ENCODE measurements at places on chromosomes 4 and X. TPM values are rescaled to one million over a fixed set of nuclear protein-coding genes. Genes with fewer than 3 reads are reported as not detected.

The GABRE gene
- 0.11 TPM for total RNA-seq

- DNase-seq = no peak
Measured at GRCh38 chr4:142098900-142099545, 462.6 kb downstream of the IL15 start.

DNA sequence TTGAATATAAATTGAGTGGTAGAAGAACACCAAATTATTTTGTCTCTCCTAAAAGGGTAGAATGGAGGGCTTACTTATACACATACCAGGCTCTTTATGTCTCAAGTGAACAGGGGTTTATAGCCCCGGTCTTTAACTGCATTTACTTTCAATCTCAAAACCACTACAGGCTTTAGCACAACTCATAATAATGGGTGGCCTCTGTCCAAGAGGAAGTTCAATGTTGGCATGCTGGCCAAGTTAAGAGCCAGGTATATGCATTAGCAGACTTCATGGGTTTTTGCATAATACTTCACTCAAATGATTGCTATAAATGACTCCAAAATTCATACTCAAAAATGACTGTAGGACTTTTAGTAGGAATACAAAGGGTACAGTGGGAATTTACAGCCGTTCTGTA, 118.5 kb upstream of the OTUD4 start:
- DNase-seq = peak; percentile 26

DNA sequence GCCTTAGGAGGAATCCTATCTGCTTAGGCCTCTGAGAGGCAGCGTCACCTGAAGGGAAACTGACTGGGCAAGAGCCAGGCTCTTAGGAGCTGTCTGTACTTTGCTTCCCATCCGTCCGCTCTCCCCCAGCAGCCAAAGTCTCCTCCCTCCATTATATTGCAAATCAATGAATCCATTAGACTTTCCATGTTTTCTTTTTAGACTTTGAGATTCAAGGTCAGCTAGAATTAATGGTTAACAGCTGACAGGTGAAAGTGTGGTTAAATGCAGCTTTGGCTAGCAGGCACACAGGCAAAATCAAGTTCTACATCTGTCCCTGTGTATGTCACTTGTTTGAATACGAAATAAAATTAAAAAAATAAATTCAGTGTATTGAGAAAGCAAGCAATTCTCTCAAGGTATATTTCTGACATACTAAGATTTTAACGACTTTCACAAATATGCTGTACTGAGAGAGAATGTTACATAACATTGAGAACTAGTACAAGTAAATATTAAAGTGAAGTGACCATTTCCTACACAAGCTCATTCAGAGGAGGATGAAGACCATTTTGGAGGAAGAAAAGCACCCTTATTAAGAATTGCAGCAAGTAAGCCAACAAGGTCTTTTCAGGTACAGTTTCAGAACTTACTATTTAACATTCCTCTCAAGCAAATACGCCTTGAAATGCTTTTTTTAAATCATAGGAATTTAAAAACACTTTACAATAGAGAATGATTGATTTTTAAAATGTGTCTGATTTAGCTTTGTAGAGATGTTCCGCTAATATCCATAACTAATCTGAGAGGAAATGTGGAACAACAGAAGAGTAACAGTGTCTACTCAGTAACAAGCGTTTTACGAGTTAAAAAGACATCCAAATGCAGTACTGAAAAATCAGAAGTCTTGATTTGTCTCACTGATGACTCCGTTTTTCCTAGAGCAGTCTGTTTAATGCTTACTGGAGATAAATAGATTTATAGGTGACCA, at the start of gene F11:
F11 (plus strand) TSS at position 507 of the 970 bp plus-strand sequence. CDS start 948 bp downstream, outside the sequence.
- DNase-seq = no peak

DNA sequence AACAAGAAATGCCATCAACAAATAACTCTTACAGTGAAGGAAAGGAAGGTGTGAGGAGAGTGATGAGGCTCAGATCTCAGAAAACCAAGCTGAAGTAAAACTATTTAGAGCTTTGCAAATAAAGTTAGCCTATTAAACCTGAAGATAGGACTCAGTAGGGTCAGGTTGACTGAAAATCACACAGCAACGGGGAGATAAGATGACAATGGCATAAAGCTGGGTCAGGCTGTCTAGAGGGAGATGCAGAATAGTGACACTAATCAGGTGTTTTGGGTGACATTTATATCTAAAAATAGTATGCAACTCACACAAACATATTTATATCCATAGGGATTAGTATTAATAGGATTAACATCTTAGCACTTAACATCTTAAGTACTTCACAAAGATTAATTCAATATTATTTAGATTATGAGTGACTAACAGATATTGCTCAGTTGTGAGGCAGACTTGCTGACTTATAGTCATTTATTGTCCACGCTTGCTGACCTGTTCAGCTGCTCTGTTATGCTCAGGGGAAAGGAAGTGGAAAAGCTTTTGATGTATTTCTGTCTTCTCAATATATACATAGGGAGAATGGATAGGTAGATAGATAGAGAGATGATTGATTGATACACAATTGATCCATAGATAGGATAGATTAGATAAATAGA, 130.7 kb upstream of the GUCY1A1 start:
- no peak for DNase-seq

GRCh38 chrX:8179656-8180055, 8.6 kb upstream of the VCX2 start:
- DNase-seq = no peak

DNA sequence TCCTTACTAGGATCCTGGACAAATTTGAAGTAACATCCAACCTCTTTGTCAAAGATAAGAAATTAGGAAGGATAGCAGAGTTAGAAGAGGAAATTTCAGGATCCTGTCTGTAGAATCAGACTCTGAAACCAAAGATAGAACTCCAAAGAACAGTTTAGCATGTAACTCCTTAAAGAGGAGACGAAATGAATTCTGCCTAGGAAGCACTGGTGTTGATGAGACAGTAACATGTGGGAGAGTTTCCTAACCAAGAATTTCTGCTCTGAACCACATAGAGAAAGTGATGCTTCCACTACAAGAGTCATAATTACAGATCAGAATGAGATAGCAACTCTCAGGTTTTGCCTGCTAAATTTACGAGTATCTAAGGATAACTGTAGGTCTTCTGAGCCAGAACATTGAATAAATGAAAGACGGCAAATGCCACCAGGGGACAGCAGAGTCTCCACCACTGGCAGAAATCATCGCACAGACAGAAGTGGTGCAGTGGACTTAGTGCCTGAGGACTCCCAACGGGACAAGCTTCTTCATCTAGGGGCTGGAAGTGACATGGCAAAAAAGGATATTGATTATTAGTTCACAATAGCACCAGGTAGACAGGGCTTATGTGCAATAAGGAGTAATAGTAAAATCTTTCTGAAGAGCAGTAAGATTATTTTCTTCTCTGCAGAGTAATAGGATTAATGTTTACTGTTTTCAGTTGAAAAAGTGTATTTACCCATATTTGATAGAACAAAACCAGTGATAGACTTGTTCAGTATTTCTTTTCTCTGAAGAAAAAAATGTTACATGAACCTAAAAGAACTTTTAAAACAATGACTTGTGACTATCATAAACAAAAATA, 6.7 kb upstream of the PPID start:
- peak; percentile 44 for DNase-seq

The KLHL2 gene
- 18.9 TPM for total RNA-seq

The NKX6-1 gene
- not detected for total RNA-seq

GRCh38 chr4:7632971-7633370, 198.2 kb upstream of the PSAPL1 start:
- DNase-seq = no peak

The JAKMIP1 gene
- total RNA-seq = 15.0 TPM

DNA sequence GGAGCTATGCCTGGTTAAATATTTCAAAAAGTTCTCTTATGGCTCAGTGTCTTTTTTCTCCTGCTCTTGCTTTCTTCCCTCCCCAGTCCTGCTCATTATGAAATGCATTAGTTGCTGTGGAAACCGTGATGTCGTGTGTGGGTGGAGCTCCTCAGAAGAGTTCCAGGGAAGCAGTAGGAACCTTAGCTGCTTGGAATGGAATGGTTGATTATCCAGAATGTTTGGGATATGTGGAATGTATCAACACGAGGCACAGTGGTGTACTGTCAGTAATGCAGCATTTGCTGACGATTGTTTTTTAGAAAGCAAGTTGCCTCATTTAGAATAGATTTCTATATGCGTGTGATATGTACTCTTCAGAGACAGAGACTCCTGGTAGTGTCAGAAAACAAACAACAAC, 333.2 kb downstream of the ARHGAP10 start:
- DNase-seq = no peak

DNA sequence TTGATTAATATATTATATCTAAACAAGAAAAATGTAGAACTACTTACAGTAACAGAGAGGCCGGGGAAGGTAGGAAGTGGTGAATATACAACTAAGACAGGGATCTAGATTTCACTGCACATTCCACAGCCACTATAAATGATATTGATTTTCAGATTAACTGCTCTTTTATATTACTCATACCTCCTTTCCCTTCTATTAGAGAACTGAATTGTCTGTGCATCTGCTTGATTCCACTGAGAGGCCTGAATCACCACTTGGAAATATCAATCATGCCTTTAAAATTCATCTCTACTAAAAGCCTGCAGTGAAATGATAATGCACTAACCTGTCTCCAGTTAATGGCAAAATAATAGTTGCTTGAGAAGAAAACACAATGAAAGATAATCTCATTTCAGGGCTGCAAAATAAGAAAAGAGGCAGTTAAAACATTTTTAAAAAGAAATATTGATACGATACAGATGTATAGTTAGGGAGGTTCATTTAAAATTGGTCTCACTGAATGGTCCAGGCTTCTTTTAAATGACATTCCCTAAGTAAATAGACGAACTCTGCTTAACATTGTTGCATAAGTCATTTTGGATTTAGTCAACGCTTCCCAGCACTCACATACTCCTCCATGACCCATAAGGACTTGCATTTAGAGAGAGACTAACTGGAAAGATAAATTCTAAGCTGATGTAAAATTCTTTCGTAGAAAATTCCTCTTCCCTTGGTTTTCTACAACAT, 3.8 kb downstream of the ANTXR2 start:
- DNase-seq = no peak

GRCh38 chr4:146134761-146135445, 40.6 kb upstream of the LSM6 start:
- no peak for DNase-seq

The ZXDA gene
- 2.2 TPM for total RNA-seq

DNA sequence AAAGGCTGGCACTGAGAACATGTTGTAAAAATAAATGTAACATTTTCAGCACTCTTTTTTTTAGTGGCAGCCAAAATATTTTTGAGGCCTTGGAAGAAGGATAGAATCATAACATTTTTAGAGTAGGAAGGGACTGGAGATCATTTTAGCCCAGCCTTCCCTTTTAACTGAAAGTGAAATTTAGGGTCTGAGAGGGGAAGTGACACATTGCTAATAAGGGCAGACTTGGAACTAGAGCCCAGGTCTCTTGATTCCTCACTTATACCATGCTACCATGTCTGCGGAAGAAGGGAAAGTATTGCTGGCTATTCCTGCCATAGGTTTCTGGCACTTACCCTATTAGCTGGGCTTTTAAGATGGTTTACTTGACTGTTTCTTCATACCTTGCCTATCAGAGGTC, 4.8 kb downstream of the WDR44 start:
- DNase-seq = no peak

DNA sequence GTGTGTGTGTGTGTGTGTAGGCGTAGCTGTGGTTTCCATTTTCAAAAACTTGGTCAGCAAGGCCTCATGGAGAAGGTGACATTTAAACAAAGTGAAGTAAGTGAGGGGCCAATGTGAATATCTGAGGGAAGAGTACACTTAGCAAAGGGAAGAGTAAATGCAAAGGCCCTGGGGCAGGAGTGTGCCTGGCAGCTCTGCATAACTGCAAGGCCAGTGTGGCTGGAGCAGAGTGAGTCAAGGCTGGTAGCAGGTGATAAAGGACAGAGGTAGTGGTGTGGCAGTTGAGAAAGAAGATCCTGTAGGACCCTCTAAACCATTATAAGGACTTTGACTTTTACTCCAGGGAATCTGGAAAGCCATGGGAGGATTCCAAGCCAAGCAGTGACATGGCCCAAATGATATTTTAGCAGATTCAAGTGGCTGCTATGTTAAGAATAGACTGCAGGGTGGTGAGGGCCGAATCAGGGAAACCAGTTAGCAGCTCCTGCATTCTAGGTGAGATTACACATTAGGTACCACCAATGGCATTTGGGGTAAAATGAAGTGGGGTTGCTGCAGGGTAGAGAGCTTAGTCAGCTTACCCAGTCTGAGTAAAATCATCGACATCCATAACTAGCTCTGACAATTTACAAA, 5.9 kb upstream of the TBC1D1 start:
- no peak for DNase-seq

GRCh38 chr4:58502839-58503238, 1392.7 kb upstream of the IGFBP7 start:
- no peak for DNase-seq

GRCh38 chr4:87375719-87376291, 15.2 kb downstream of the HSD17B11 start:
- no peak for DNase-seq

DNA sequence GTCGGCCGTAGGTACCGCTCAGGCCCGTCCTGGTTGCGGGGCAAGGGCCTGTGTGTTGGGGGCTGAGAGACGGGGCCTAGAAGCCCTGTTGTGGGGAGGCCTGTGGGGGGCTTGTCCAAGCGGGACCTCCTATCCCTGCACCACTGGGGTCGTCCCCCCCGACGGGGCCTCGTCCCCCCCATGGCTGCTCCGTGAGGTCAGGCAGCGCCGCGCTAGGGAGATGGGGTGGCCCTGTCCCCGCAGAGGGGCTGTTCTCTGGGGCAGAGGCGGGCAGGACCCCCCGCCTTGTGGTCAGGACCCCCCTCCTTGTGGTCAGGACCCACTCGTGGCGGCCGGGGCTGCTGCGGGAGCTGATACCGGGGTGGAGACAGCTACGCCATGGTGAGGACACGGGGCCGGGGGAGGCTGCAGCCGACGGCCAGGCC, 12.1 kb upstream of the GTPBP6 start:
- no peak for DNase-seq

GRCh38 chrX:136529795-136530194, 2.2 kb upstream of the VGLL1 start:
- DNase-seq = no peak

GRCh38 chr4:142218726-142219125, 582.3 kb downstream of the IL15 start:
- no peak for DNase-seq

The TSPAN7 gene
- 0.24 TPM for total RNA-seq

DNA sequence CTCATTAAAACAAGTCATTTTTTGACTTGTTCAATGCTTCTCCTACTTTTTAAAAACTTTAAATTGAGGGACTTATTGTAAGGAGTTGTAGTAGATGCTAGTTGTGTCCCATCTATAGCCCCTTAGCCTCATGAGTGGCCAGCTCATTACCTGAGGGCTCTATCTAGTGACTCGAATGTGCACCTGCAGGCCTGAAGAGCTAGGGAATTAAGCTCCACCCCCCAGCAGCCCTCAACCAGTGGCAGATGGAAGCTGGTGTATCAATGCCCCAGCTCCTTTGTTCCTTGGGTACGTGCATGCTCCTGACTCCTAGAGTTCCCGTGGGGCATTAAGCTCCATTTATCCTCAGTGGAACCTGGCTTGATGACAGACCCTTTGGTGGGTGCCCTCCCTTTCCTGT, 146.7 kb upstream of the FAM9B start:
- no peak for DNase-seq

DNA sequence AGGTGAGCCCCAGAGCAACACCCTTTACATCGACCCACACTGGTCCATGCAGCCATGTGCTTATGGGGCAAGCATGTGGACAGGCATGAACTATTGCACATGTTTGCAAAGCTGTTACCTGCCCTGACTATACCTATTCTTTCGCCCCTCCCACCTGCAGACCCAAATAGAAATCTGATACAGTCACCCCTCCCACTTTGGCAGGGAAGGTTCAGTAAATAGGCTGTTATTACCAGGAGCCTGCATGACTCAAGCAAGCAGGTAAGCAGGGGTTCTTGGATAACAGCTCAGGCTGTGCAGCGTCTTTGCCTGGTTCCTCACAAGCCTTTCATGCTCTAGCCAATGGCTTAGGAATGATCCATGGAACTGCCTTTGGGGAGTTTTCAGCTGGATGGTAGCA, 122.7 kb upstream of the DIPK2B start:
- DNase-seq = no peak

Data from GM12878 (cell line).